IPS DF 6.9 (cell line): ENCODE measurements at places on chromosomes 6 and 20.
A peak's percentile ranks its signal among the peaks of the same experiment; 100 is the strongest.

- H3K36me3 ChIP-seq: no peaks in the 10 kb centered on the region
- no peak for DNase-seq
- no peak overlapping the region for H3K4me3 ChIP-seq
- H3K4me1 ChIP-seq: no peaks in the 10 kb centered on the region
Observed at GRCh38 chr6:80742481-80742880, 636.0 kb downstream of the BCKDHB start.

GRCh38 chr6:110366256-110366655, 8.1 kb upstream of the METTL24 start:
- H3K4me1 ChIP-seq: 0 out of 2 replicates have a peak, but pooled peaks cover 1% of the 10 kb centered on the region
- no peaks in the 10 kb centered on the region for H3K27me3 ChIP-seq
- H3K4me3 ChIP-seq: no peak overlapping the region
- H3K27ac ChIP-seq: no peak overlapping the region
- DNase-seq: no peak

DNA sequence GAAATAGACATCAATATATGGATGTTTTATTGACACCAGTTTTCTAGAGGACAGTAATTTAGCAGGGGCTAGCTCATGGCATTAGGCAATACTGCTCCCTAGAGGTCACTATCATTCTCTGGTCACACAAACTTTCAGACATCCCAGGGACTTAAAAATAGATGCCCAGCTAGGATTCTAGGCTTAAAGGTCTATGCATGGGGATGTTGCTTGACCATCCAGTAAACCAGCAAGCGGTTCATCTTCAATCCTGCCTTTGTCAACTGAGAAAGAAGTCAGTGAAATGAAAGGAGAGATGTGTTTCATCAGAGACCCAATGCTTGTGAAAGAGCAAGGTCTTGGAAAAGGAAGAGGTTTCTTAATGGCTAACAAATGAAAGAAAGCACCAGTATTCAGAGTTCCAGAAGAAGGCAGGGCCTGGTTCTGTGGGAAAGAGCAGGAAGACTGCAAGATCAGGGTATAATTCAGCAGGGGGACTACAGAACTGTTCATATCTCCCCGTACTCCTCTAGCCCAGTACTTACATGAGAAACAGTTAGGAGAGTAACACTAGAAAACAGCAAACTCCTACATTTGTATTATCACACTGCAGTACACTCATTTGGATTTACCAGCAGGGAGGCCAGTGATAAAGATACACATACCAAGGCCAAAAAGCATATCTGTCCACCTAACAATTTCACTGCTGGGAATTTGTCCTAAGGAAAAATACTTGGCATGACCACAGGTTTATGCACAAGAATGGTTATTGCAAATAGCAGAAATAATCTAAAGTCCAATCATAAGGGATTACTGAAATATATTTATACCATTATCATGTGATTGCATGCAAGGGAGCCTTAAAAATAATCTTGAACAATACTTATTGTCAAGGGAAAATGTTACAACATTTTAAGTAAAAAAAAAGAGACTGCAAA, 151.4 kb upstream of the LAMA2 start:
- no peak overlapping the region for H3K27ac ChIP-seq
- no peaks in the 10 kb centered on the region for H3K36me3 ChIP-seq
- H3K4me3 ChIP-seq: no peak overlapping the region
- DNase-seq: no peak
- H3K4me1 ChIP-seq: no peaks in the 10 kb centered on the region; the same call in 1 of the 2 replicates

- DNase-seq: no peak
- no peak overlapping the region for H3K4me3 ChIP-seq
- no peaks in the 10 kb centered on the region for H3K4me1 ChIP-seq
- no peaks in the 10 kb centered on the region for H3K36me3 ChIP-seq
- H3K27me3 ChIP-seq: no peaks in the 10 kb centered on the region
- no peak overlapping the region for H3K27ac ChIP-seq
Observed at GRCh38 chr6:129596522-129596921, 113.5 kb downstream of the ARHGAP18 start.

- no peaks in the 10 kb centered on the region for H3K4me1 ChIP-seq
- no peaks in the 10 kb centered on the region for H3K36me3 ChIP-seq
- no peak overlapping the region for H3K27ac ChIP-seq
- H3K27me3 ChIP-seq: no peaks in the 10 kb centered on the region
Observed at GRCh38 chr6:95543798-95544197, 33.5 kb upstream of the MANEA start.

GRCh38 chr6:131627724-131628682, at the start of gene MED23:
Gene MED23, minus strand, starts transcription at chr6:131628242. Its CDS starts 193 bp downstream, at chr6:131628049.
- DNase-seq: peak; percentile 80
- no peaks in the 10 kb centered on the region; the same call in 1 of the 2 replicates for H3K36me3 ChIP-seq
- no peak within 1 kb of the TSS for H3K27ac ChIP-seq
- H3K4me3 ChIP-seq: peak within 1 kb of the TSS; percentile 70; the same call in 1 of the 2 replicates
- H3K27me3 ChIP-seq: no peaks in the 10 kb centered on the region
- no peaks in the 10 kb centered on the region for H3K4me1 ChIP-seq
